ENCODE measurements at places on chromosomes 4 and X.
A peak's percentile ranks its signal among the peaks of the same experiment; 100 is the strongest.

GRCh38 chr4:77798385-77798784 is 20.8 kb downstream of the CNOT6L start:
- no peak for DNase-seq

- no peak for DNase-seq
These were observed 139.1 kb downstream of the GPC3 start for GRCh38 chrX:133846311-133846710.

GRCh38 chr4:71066737-71067716 is 73.6 kb downstream of the DCK start:
- DNase-seq, result no peak

GRCh38 chrX:12309040-12309743 is 170.9 kb downstream of the FRMPD4 start:
- no peak for DNase-seq

DNA sequence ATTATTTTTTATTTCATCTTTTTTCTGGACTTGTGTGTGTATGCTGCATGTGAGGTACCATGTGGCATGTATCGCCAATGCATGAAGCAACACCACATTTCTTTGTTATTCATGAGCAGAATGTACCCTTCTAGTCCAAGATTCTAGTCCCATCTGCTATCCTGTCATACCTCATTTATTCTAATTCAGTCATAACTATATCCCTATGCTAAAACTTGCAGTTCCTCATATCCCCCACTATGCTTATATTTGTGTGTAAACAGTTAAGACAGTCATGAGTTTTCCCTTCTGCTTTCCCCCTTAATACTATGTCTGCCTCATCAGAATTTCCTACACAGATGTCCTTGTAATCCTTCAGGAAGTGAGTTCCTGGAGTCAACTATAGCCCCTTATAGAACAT is 19.7 kb downstream of the OCRL start:
- DNase-seq, result no peak

DNA sequence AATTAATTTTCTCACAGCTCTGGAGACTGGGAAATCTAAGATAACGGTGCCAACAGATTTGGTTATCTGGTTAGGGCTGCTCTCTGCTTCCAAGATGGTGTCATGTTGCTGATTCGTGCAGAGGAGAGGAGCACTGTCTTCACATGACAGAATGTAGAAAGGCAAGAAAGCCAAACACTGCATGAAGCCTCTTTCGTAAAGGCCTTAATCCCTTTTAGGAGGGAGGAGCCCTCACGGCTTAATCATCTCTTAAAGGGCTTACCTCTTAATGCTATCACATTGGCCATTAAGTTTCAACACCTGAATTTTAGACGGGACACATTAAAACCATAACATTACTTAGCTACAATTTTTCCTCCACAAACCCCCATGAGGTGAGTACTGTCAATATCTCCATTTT is 174.1 kb downstream of the COX18 start:
- DNase-seq, result no peak

DNA sequence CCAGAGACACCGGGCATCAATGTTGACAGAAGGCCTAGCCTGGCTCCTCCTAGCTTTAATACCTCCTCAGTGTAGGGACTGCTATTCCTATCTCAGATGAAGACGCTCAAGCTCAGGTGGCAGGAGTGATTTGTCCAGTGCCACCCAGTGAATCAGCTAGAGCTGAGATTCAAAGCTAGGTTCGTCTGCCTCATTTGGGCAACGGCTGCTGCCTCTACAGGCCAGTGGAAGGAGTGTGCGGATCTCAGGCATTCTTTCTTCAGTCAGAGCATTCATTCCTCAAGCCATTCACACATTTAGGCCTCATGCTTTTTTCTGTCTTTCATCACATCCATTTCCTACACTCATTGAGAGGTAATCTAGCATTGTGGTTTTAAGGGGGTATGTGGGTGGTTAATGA is 7.3 kb downstream of the TSR2 start:
- no peak for DNase-seq

- no peak for DNase-seq
These were observed 1002.7 kb upstream of the PCDH7 start for GRCh38 chr4:29717287-29718057.

DNA sequence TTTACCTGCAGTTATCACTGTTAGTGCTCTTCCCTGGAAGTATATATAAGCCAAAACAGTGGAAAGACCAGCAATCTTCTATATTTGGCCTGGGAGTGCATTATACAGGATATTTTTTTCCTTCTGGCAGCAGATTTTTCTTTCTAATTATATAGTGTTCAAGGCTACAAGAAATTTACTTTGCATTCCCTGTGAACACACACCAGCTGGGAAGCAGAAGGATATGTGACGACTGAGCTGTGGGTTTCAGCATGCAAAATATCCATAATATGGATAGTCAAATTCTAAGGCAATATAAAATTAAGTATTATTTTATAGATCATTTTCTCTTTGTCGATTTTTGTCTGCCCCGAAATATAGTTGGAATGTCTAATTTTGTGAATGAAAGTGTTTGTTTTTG is 31.2 kb downstream of the GUCY1B1 start:
- DNase-seq, result no peak

DNA sequence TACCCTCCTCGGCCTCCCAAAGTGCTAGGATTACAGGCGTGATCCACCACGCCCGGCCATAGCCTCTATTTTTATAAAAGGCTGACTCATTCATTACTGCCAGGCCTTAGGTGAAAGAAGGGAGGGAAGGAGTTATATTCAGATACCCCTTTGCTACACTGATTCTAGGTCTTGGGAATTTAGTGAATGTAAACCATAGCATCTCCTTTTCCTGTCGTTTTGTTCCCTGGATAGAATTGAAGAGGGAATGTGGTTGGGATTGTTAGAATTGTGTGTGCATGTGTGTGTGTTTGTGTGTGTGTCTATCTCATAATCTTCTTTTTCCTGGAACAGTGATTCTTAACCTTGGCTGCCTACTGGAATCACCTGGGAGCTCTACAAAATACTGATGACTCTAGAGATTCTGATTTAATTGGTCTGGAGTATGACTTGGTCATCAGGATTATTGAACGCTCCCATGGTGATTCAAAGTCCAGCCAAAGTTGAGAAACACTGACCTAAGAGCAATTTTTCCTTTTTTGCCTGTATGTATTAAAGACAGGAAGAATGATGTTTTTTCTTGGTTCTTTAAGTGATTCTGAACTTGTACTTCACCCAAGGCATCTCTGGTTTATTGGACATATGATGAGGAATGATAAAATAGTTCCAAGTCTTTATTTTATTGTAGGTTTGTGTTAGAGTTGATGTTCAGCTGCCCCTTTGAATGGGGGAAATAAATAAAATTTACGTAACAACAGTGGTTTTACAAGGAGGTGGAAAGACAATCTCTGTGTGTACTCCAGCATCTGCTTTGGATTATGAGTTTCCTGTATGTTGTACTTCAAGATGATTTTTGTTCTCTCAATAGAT is 37.0 kb downstream of the NAP1L5 start:
- no peak for DNase-seq

GRCh38 chr4:20916106-20916505 is 215.8 kb downstream of the PACRGL start:
- no peak for DNase-seq

- no peak for DNase-seq
These were observed 2.3 kb upstream of the RNF212 start for GRCh38 chr4:1115528-1116293.

DNA sequence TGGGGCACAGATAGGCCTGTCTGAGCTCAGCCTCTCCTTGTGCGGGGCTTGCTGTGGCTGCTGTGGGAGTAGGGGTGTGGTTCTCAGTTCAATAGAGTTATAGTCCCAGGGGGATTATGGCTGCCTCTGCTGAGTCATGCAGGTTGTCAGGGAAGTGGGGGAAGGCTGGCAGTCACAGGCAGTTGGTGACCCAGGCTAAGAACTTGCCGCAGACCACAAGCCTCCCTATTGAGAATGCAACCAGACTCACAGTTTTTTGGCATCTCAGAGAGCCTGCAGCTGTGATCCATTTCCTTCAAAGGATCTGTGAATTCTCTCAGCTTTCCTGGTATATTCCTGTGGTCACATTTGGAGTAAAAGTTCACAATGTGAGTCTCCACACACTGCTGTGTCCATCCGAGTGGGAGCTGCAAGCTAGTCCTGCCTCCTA is 364.9 kb downstream of the ZNF674 start:
- peak; percentile 12 for DNase-seq

DNA sequence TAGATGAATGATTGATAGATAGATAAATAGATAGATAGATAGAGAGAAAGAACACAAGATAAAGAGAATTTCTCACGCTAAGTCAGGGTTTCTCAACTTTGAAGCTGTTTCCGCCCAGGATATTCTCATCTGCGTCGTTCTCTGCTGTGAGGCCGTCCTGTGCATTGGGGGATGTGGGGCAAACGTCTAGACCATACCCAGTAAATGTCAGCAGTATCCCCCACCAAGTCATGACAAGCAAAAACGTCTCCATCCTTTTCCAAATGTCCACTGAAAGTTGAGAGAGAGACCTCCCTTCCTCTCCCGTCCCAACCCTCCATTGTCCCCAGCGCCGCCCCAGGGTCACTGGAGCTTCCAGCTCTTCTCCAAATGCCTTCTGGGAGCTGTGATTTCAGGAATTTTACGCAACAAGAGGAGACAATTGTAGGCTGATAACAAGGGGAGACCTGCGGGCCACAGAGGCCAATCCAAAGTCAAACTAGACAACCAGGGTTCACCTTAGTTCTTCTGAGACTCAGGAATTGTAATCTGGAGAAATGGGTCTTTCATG is 8.9 kb upstream of the CRLF2 start:
- no peak for DNase-seq

- DNase-seq, result no peak
These were observed 346.4 kb upstream of the FAM241A start for GRCh38 chr4:111798840-111799239.

DNA sequence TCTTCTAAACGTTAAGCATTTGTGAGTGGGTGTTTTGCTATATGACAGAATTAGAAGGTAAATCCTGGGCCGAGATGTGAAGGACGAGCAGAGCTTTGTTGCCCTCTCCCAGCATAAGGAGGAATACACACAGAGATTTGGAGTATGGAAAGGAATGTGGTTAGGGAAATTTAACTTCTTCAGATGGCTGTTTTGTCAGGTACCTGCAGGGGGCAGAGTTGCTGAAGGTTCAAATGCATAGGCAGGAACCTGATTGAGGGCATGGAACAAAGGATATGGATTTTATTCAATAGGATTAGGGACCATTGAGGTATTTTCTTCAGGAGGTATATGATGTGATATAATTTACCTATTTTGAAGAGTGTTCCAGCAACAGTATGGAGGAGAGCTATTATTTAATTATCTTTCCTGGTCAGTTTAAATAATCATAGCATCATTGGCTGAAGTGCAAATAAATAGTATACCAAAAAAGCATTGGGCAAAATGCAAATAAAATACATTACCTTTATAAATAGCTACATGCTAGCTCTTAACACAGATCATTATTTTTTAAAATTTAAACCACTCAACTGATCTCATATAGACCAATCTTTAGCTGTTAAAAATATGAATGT is 143.6 kb downstream of the SLIT2 start:
- peak; percentile 3 for DNase-seq

DNA sequence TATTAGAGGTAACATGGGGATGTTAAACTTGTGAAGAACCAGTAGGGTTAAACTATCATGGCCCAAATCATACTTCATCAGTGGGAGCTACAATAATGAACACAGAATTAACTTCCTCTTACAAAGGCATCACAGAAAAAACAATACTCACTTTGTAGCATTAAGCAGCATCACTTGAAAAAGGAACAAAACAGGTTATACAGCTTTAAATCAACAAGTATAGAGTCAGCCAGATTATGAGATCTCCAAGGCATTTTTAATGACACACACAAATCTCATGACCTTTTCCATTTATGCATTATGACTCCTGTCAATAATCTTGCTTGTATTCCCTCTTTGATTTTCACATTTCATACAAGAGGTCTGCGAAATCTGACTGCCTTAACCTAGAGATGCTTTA is 18.3 kb downstream of the FBXL5 start:
- DNase-seq, result no peak

DNA sequence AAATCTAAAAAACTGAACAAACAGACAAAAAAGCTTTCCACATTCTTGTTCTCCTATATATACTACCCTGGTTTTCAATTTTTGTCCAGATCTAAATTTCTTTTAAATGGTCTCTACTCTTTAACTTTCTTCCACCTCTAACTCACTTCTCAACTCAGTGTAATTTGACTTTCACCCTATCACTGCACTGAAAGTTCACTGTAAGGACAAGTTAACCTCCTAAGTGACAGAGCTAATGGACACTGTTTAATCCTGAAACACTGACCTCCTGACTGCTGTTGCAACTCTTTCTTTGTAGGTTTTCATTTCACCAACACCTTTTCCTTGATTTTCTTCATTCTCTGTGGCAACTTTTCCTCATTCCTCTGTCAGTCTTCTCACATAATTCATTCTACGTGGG is 50.0 kb downstream of the ATOH1 start:
- DNase-seq, result no peak

DNA sequence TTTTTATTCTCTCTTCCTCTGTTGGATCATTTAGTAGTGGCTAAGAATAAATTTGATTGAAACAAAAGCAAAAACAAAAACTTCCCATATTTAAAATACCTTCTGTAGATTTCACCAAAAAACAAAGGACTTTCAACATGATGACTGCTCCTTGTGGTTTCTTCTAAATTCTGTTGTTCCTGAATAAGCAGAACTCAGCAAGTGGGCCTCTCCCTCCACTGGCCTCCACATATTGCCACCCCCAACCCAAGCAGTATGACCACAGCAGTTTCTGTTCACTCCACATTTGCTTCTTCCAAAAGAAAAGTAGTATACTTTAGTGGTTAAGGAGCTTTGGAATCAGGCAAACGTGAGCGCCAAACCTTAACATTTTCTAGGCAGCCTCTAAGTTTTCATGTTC is 114.7 kb downstream of the COX18 start:
- DNase-seq, result no peak

- no peak for DNase-seq
These were observed 18.7 kb downstream of the RCHY1 start for GRCh38 chr4:75495476-75495875.
